Activated CD8-positive, alpha-beta memory T cell treated with anti-CD3 and anti-CD28 coated beads for 36 hours (primary cell): ENCODE measurements at places on chromosomes 6 and 20. TPM values are rescaled to one million over a fixed set of nuclear protein-coding genes. Genes with fewer than 3 reads are reported as not detected.

The PXDC1 gene
- total RNA-seq: not detected

The CCN2 gene
- total RNA-seq: not detected

The FAM210B gene
- total RNA-seq: 4.8 TPM

The PGK2 gene
- not detected for total RNA-seq

The ECT2L gene
- not detected for total RNA-seq

The AKAP7 gene
- total RNA-seq: 5.8 TPM

The SYCP2 gene
- total RNA-seq: 4.4 TPM

The CYP21A2 gene
- 0.23 TPM for total RNA-seq

The SLC17A3 gene
- not detected for total RNA-seq

The TBXT gene
- not detected for total RNA-seq

The FOXS1 gene
- not detected for total RNA-seq

The PDYN gene
- not detected for total RNA-seq

The SPEF1 gene
- total RNA-seq: not detected

The LIN28B gene
- not detected for total RNA-seq

The PCNA gene
- total RNA-seq: 669 TPM

The ID1 gene
- total RNA-seq: 0.71 TPM

The IBTK gene
- total RNA-seq: 26.6 TPM

The NUDT3 gene
- 17.1 TPM for total RNA-seq

The NOTCH4 gene
- 1.4 TPM for total RNA-seq

The BMP6 gene
- not detected for total RNA-seq

The MAS1L gene
- total RNA-seq: not detected

The SLC22A3 gene
- not detected for total RNA-seq

The CENPQ gene
- 18.4 TPM for total RNA-seq

The XKR7 gene
- total RNA-seq: not detected

The PNLDC1 gene
- total RNA-seq: 0.30 TPM

The TRIM15 gene
- not detected for total RNA-seq

The PHACTR1 gene
- 0.02 TPM for total RNA-seq

The RGS19 gene
- 37.8 TPM for total RNA-seq

The LMBRD1 gene
- total RNA-seq: 14.0 TPM

The TLDC2 gene
- not detected for total RNA-seq

The PAK5 gene
- total RNA-seq: not detected

The PAX1 gene
- not detected for total RNA-seq

The CABLES2 gene
- total RNA-seq: 8.8 TPM

The LAMA4 gene
- not detected for total RNA-seq

The CCDC170 gene
- total RNA-seq: not detected

The MOCS3 gene
- 7.2 TPM for total RNA-seq

The PKIB gene
- not detected for total RNA-seq

The CAGE1 gene
- 0.13 TPM for total RNA-seq

The C20orf144 gene
- total RNA-seq: 0.32 TPM

The F13A1 gene
- total RNA-seq: not detected

The ABHD16B gene
- total RNA-seq: 0.13 TPM

The PGC gene
- total RNA-seq: not detected

The FGD2 gene
- 1.3 TPM for total RNA-seq

The CST4 gene
- not detected for total RNA-seq

The KCNQ2 gene
- not detected for total RNA-seq

The RFX6 gene
- not detected for total RNA-seq

The OOEP gene
- total RNA-seq: 0.42 TPM

The OLIG3 gene
- total RNA-seq: 0.17 TPM

The WFDC10B gene
- not detected for total RNA-seq

The FNDC11 gene
- 0.08 TPM for total RNA-seq

The PSORS1C2 gene
- not detected for total RNA-seq

The TAAR6 gene
- total RNA-seq: not detected

The TGIF2 gene
- total RNA-seq: 53.1 TPM

The RNF217 gene
- total RNA-seq: 0.13 TPM

The ATF6B gene
- 60.6 TPM for total RNA-seq

The DUSP15 gene
- total RNA-seq: not detected

The LHFPL5 gene
- not detected for total RNA-seq

The TGM3 gene
- total RNA-seq: not detected

The MDFI gene
- not detected for total RNA-seq

The ATP6V1G2 gene
- 1.4 TPM for total RNA-seq
